ENCODE measurements at places on chromosomes 5 and 9. TPM values are rescaled to one million over a fixed set of nuclear protein-coding genes. Genes with fewer than 3 reads are reported as not detected.

DNA sequence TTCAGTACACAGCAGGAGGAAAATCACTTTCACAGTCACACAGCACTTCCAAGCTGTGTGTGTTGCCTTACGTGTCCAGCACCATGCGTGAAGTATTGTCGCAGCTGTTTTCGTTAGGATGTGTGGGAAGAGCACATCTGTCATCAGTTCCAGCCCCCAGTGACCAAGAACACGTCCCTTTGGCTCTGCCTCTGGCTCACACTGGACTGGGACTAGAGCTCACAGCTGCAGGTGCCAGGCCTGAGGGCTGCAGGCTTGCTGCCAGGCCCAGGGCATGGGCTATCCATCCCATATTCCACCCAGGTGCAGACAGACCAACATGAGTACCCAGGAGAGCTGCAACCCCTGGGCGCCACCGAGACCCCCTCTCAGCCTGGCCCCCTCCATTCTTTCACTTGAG is 60.5 kb upstream of the ANKRD33B start:
- DNase-seq = no peak

DNA sequence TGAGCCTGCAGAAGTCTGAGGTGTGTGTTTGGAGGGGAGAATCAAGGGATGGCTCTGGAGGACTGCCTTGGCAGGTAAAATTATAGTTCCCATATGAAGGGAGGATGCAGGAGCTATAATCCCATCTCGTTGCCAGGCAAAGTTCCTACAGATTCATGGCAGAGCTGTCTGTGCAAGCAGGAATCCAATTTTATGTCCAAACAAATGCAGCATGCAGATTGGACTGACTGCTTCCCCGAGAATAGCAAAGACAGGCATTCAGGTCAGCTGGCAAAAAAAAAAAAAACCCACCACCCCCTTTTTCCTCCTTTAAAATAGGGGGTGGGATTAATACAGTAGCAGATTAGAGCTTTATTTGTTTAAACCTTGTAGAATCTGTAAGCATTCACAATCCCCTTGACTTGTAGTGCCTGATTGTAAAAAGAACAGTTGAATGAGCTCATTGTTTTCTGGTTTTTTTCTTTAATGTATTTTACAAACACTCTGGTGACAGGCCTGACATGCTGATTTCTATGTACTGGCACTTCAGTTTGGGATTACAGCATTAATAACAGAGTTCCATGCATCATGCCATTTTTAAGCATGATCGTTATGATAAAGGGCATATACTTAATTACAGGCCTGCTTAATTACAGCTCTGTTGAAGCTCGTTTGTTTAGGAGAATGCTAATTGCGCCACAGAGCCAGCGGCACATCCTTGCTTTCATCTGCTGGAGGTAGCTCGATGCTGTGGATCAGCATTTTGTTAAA is 141.4 kb upstream of the LMX1B start:
- no peak for DNase-seq

DNA sequence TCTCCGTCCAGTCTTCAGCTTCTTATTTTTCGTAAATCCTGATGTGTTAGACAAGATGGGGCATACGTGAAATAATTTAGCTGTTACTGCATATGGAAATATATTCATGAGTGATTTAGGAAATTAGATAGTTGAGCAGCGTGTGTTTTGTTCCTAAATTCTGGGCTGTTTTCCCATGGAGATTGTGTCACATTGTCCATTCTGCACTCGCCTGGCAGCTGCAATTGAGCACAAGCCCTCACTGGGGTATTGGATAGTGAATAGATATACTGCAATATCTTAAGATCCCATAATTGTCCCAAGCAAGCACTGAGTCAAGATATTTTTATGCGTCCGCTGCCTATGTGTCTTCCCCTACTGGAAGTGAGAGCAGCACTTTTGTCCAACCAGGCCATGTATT is 1027.1 kb upstream of the WWC1 start:
- no peak for DNase-seq

DNA sequence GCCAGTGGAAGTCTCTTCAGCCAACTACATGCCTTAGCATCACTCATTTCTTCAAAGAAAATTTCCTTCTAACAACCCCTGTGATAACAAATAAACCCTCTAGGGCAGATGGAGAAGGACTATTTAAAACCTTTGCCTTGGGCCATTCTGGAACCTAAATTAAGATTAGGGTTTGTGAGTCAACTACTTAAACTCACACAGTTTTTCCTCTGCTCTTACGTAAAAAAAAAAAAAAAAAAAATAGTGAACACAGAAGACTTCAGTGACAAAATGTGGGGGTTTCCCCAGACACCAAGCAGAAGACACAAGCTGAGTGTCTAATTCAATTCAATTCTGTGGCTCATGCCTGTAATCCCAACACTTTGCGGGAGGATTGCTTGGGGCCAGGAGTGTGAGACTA is 65.8 kb upstream of the ERCC6L2 start:
- DNase-seq = no peak

- DNase-seq = no peak
Measured at GRCh38 chr9:96320749-96321280, 18.8 kb upstream of the HSD17B3 start.

GRCh38 chr5:151104795-151105194 is 24.0 kb upstream of the TNIP1 start:
- peak; percentile 88 for DNase-seq

GRCh38 chr9:118360036-118360435 is 655.8 kb downstream of the TLR4 start:
- no peak for DNase-seq

GRCh38 chr5:145111420-145111819 is 723.7 kb downstream of the PRELID2 start:
- DNase-seq = no peak

DNA sequence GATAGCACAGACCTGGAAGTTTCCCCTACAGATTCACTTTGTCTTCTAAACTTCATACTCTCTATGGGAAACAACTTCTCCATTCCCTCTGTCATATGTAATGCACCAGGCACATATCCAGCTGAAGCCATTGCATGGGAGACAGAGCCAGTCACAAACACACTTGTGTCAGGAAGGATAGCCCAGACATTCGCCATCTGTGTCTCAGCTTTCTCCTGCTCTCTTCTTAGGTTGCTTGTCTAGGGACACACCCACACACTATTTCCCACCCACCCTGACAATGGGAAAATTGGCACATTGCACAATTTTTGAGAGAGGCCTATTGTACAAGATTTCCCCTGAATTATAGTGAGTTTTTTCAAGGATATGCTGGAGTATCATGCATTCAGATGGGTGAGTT is 158.4 kb upstream of the MPDZ start:
- DNase-seq = no peak

DNA sequence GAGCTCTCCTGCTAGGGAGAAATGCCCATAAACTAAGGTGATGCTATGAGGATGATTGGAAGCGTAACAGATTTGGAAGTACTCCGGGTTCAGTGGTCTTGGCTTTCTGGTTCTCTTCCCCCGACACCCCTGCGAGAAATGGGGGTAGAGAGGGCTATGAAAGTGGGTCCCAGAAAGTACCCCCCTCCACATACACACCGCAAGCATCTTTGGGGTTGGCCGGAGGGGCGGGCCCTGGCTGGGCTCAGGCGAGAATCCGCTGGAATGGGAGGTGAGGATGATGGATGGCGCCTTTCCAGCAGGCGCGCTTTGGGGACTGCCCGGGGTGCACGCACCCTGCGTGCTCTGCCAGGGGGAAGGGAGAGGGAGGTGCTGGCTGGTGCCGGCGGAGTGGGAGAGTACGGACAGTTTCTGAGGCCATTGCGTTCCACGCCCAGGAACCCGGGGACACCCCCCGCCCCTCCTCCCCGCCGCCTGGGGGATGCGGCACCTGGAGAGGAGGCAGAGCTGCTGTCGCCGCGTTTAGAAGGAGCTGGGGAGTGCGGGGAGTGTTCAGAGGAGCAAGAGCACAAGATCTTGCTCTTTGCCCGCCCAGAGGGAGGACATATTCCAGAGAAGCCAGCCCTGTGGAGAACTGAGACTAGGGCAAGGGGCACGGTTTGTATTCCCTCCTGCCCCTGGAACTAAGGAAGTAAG is 1.9 kb downstream of the PCSK5 start:
- DNase-seq = peak; percentile 20

DNA sequence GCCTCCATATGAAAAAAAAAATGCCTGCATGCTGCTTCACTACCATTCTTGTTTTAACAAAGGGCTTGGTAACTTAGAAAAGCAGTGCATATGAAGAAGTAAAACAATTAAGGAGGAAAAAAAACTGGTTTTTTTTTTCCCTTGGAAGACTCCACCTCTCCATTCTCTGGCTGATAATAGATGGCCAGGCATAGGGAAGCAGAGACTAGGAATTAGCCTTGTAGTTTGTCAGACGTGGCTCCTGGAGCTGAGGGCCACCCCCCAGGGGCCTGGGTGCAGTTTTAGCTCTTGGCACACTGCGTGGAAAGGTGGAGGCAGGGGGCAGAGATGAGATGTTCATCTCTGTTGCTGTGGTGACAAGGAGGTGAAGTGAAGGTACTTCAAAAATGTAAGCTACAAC is 42.7 kb downstream of the WDR36 start:
- DNase-seq = no peak

DNA sequence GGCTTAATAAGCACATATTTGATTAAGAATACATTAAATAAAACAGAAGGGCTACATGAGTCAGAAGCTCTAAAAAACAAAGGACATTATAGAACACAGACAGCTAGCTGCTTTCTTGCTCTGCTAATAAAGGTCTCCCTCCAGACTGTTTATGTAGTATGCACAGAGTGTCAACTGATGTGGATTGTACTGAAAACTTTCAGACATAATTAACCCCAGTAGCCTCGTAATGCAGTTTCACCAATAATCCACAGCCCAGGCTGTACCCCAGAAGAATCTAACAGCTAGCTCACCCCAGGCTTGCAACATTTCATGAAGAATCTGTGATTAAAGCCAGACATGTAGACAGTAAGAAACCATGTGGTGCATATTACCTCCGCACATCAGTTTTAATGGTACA is 30.8 kb downstream of the FGF10 start:
- no peak for DNase-seq

GRCh38 chr5:36311956-36312355 is 10.3 kb upstream of the RANBP3L start:
- no peak for DNase-seq

GRCh38 chr9:126357074-126357473 is 30.4 kb downstream of the MVB12B start:
- no peak for DNase-seq

DNA sequence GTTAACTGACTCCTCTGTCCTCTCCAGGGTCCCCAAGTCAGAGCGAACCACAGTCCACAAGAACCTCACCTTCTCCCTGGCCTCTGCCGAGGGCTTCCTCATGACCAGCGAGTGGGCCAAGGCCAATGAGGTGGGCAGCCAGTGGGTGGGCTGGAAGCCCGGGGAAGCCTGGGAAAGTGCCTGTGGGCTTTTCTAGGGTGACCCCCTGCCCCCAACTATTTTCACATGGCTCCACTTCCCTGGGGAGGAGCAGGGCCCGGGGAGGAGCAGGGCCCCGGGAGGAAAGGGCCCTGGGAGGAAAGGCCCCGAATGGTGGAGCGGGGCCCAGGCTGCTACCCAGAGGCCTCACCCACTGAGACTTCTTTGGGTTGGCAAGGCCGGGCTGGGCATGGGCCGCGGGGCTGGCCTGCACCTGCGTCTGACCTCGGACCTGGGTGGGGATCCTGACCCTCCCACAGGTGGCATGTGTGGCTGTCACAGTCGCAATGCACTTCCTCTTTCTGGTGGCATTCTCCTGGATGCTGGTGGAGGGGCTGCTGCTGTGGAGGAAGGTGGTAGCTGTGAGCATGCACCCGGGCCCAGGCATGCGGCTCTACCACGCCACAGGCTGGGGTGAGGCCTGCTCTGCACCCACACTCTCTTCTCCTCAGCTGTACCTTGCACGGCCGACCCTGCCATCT is 17.9 kb downstream of the ADGRD2 start:
- no peak for DNase-seq

- DNase-seq = no peak
Measured at GRCh38 chr5:59130431-59130830, 547.6 kb downstream of the RAB3C start.

DNA sequence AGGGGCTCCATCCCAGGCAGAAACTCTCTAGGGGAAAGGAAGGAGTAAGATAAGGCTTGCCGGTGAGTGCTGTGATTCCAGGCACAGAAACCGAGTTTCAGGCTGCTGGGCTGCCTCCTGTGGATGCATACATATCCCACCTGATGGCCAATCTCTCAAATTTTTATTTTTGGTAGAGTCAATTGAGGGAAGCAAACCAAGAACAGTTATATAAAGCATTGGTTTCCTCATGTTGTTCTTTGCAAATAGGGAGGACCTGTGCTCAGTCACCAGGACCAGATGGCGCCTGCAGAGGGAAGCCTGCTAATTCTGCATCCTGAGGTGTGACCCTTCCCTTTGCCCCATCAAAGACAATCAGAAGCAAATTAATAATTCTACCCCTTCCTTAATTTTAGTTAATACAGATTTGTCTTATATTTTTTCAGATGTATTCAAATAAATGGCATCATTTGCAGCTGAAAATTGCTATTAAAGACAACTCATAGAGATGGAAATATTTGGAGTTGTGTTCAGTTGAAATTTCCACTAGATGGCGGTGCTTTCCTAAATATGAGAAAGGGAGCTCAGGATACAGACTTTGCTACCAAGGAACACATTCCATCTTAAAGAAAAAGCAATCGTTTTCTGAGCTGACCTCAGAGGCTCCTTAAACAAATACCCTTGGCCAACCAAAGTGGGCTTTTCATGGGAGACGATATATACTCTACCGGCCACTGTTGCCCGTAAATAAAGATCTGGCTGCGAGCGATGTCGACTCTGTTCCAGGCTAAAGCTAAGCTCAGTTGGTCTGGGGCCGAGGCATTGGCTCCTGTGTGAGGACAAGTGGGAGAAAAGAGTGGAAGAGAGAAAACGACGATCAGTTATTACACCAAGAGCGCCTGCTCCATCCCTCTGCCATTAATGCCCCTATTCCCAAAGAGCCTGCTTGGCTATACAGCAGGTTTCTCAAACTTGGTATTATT is 225.7 kb upstream of the KLF9 start:
- DNase-seq = peak; percentile 55

DNA sequence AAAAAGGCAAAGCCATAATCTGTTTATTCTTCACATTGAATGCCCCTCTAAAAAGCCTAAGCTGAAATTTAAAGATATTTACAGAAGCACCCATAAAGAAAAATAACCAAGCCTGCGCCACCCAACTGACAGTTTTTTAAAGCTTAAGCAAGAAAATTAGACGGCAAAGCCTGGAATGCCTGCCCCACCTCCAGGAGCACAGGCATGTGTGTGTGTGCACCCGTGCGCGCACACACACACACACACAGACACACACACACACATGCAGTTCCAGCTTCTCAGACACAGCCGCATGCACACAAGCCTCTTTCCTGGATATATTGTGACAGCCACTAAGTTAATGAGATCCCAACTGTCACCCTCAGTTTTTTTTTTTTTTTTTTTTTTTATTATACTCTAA is 88.2 kb downstream of the FRMD3 start:
- DNase-seq = no peak

FGF18 gene
- total RNA-seq = 0.06 TPM

IFNA10 gene
- total RNA-seq = not detected

SAXO1 gene
- total RNA-seq = 0.06 TPM

IFNB1 gene
- total RNA-seq = not detected

PFN3 gene
- total RNA-seq = not detected

PCDHGA1 gene
- 7.1 TPM for total RNA-seq

TOR4A gene
- 2.6 TPM for total RNA-seq

Measured in LHCN-M2 (cell line).